Stimulated activated CD4-positive, alpha-beta T cell treated with anti-CD3 and anti-CD28 coated beads, Interleukin-15, amount 100 ng/mL, for 24 hours (primary cell): ENCODE measurements at places on chromosomes 3 and 15.
A peak's percentile ranks its signal among the peaks of the same experiment; 100 is the strongest.

DNA sequence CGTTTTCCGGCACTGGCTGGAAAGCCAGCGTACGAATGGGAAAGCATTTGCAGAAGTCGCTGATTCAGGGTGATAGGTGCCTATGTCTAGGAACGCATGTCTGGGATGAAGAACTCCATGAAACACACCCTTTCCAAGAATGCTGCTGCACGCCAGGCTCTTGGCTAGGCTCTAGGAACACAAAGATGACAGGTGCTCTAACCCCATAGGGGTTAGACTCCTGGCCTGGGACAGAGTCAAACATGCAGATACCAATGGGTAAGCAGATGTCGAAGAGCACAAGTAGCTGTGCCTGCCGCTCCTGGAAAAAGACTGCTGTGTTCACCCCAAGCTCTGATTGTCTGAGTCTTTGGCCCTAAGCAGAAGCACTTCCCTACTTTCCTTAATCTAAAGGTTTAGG lies 180.9 kb upstream of the UBE3A start:
- no peak for DNase-seq

DNA sequence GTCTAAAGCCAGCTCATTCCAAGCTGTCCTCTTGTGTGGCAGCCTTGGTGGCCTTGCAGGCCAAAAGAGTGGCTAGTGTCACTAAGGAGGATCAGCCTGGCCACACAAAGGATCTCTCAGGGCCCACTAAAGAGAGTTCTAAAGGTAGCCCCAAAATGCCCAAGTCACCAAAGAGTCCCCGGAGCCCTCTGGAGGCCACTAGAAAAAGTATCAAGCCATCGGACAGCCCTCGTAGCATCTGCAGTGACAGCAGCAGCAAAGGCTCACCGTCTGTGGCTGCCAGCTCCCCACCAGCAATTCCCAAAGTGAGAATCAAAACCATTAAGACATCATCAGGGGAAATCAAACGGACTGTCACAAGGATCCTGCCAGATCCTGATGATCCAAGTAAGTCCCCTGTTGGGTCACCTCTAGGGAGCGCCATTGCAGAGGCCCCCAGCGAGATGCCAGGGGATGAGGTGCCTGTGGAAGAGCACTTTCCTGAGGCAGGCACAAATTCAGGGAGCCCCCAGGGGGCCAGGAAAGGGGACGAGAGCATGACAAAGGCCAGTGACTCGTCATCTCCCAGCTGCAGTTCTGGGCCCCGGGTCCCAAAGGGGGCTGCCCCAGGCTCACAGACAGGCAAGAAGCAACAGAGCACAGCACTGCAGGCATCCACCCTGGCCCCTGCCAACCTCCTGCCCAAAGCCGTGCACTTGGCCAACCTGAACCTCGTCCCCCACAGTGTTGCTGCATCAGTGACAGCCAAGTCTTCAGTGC lies 33.5 kb upstream of the ALPK3 start:
- DNase-seq, result no peak

GRCh38 chr3:154194877-154195276 lies 73.7 kb downstream of the ARHGEF26 start:
- no peak for DNase-seq

- no peak for DNase-seq
Observed at GRCh38 chr3:98796334-98796733, 33.2 kb downstream of the ST3GAL6 start.

- DNase-seq, result no peak
Observed at GRCh38 chr3:37338500-37338899, 164.1 kb upstream of the LRRFIP2 start.

DNA sequence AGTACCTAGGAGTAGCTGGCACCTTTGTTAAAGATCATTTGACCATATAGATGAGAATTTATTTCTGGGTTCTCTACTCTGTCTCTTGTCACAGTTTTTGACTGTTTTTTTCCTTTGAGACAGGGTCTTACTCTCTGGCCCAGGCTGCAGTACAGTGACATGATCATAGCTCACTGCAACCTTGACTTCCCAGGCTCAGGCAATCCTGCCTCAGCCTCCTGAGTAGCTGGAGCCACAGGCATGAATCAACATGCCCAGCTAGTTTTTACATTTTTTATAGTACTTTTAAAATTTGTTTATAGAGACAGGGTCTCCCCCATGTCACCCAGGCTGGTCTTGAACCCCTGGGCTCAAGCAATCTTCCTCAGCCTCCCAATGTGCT lies 45.0 kb downstream of the BCL2L10 start:
- DNase-seq, result no peak

GRCh38 chr3:16846373-16847080 lies 38.2 kb upstream of the PLCL2 start:
- DNase-seq, result no peak

GRCh38 chr3:147008886-147009285 lies 397.5 kb downstream of the ZIC4 start:
- DNase-seq, result no peak

DNA sequence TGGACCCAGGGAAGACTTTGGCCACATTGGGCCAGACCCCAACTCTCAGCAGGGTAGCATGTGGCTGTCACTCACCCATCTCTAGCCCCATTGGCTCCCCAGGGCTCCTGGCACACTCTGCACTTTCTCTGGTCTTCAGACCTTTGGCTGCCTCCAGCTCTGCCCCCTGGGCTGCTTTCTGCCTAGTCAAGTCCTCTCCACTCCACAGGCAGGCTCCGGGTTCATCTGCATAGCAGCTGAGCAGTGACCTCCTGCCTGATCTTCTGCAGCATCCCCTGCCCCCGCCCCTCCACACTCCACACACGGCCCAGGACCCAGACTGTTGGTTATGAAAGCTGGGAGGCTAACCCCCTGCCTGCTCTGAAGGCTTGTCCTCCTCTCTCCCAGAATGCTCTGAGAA lies 8.4 kb upstream of the C15orf39 start:
- no peak for DNase-seq

GRCh38 chr3:52693071-52693470 lies 7.2 kb downstream of the GNL3 start:
- DNase-seq, result no peak

DNA sequence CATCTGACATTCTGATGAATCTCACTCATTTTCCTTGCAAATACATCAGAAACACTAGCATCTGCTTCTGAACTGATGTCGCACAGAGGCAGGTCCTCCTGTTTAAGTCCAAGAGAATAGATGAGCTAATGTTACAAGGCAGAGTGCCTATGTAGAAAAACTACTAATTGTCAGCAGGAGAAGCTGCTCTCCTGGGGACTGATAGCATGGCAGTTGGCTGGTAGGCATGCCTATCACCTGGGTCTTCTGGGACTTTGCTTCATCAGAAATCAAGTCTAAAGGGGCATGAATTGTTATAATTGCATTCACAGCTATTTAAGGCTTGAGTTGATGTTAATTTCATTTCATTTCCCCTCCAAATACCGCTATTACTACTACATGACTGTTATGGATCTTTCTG lies 457.2 kb downstream of the RAP2B start:
- no peak for DNase-seq

DNA sequence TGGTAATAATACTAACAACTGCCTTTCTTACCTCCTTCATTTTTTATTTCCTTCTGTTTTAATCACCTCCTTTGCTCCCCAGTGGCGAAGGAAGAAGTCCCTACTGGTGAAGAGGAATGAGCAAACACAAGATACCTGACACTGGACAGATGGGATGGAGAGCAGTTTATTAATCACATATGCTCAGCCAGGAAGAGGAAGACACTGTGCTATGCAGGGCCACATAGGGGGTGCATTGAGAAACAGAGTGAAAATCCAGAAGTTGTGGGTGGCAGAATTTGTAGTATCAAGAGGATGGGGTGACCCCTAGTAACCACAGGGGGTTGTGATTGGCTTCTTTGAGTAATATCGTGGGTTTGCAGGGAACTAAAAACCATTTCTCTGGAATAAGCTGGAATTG lies 1041.9 kb downstream of the OTOL1 start:
- DNase-seq, result no peak

GRCh38 chr3:134419960-134420321 lies 45.7 kb upstream of the AMOTL2 start:
- DNase-seq, result no peak

- DNase-seq, result no peak
Observed at GRCh38 chr15:39788800-39789565, 6.3 kb upstream of the FSIP1 start.

GRCh38 chr15:69576948-69577351 lies 124.3 kb downstream of the RPLP1 start:
- peak; percentile 10 for DNase-seq

GRCh38 chr3:99330281-99330680 lies 308.1 kb upstream of the COL8A1 start:
- DNase-seq, result no peak

DNA sequence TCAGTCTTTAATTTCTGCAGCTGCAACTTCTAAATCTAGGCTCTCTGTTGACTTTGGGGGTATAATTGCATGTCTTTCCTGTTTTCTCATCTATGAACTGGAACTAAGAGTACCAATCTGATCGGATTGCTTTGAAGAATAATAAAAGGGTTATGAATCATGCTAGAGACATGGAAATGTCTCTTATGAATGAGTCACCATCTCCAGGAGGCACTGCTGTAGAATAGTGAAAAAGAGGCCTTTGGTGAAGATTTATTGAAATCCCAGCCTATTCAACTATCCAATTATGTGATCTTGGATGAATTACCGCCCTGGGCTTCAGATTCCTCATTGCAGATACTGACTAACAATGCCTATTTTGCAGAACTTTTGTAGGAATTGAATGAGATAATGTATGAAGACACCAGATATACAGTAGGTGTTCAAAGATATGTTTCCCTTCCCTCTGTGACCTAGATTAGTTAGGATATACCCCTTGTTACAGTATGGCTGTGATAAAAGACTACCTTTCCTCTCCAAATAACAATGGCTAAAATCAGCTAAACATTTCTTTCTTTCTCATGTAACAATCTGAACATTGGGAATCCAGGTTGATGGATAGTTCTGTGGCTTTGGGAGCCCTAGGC lies 11.5 kb upstream of the CMTM8 start:
- no peak for DNase-seq

DNA sequence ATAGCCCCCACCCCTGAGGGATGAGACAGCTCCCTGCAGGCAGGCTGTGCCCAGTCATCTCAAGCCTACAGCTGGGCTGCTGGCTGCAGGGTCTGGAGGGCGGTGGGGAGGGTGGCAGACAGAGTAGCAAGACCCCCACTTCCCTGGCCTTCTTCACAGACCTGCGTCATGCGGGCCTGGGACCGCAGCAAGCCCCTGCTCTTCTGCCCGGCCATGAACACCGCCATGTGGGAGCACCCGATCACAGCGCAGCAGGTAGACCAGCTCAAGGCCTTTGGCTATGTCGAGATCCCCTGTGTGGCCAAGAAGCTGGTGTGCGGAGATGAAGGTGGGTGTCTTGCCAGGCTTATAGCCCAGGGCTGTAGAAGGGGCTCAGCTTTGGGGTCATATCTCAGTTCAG lies 25.0 kb downstream of the PPCDC start:
- DNase-seq, result no peak

- no peak for DNase-seq
Observed at GRCh38 chr3:106114848-106115247, 246.0 kb upstream of the CBLB start.

- DNase-seq, result no peak
Observed at GRCh38 chr3:126887686-126888085, 95.2 kb upstream of the PLXNA1 start.

GRCh38 chr3:116035429-116035828 lies 409.9 kb downstream of the LSAMP start:
- no peak for DNase-seq

DNA sequence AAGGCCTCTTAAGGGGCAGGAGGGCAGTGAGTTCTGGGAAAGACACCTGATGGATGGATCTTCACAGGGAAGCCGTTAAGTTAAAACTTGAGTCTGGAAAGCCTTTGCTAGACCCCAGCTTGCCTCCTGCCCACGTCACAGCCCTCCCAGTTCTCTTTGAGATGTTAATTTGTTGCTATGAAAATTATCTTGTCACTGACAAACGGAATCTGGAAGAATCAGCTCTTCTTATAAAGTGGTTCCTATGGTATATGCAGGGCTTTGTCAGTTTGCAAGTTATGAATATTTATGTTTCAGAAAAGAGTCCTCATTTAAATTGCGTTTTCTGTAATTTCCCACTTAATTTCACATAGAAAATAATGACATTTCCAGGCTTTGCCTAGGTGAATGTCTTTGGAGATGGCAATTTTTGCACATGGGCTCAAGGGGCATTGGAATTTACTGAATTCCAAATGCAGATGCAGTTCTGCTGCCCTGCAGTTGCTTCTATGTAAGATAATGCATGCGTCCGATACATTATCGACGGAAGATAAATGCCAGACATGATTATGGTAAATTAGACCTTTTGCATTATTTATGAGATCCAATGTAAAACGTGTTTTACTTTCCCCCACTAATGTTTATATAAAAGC lies 74.1 kb downstream of the CACNA2D3 start:
- DNase-seq, result no peak

DNA sequence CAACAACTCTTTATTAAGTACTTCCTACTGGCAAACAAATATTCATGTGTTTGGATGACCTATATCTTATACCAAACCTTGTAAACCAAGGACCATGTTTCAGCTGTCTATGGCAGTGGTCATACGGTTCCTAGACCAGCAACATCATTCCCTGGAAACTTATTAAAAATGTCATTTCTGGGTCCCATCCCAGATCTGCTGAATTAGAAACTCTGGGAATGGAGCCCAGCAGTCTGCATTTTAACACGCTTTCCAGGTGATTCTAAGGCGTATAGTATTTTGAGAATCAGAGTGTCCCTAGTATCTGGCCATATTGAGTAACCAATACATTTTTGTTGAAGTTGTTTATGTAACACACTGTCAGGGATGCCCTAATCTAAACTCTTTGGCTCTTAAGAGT lies 363.4 kb upstream of the LRRC3B start:
- no peak for DNase-seq

DNA sequence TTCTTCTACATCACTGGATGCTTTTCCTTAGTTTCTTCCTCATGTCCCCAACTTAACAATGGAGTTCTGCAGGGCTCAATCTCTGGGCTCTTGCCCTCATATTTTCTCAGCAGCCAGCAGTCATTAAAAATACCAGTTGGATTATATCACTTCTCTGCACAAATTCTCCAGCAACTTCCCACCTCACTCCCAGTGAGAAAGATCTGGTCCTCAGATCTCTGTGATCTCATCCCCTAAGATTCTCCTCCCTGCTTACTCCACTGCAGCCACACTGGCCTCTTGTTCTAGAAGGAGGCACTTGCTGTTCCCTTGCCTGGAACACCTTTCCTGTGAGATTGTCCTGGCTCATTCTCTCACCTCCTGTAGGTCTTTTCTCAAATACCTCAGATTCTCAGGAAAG lies 6.1 kb downstream of the ERICH6 start:
- no peak for DNase-seq

DNA sequence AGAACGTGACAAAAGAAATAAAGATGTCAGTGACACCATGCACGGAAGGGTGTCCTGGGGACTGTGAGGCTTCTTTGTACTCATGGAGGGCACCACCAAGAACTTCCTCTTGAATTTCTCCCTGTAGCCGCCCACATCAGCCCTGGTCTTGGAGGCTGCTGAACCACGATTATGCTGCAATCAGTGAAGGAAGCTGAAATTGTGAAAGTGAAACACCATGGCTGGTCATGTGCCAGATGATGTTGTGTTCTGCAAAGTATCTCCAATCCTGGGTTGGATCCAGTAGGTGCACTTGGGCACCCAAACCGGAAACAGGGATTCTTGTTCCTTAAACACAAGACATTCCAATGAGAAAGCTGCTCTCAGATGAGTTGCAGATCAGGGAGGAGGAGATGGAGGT lies 104.4 kb upstream of the GOLGA6L6 start:
- DNase-seq, result peak; percentile 49
